Effector CD4-positive, alpha-beta T cell (primary cell): ENCODE measurements at places on chromosomes 13 and 19.

- DNase-seq: no peak
Measured at GRCh38 chr19:12278713-12279112, 16.0 kb downstream of the ZNF44 start.

- no peak for DNase-seq
Measured at GRCh38 chr19:19552798-19553197, 14.7 kb downstream of the CILP2 start.

- no peak for DNase-seq
Measured at GRCh38 chr13:99766641-99767045, 204.9 kb downstream of the ZIC5 start.

DNA sequence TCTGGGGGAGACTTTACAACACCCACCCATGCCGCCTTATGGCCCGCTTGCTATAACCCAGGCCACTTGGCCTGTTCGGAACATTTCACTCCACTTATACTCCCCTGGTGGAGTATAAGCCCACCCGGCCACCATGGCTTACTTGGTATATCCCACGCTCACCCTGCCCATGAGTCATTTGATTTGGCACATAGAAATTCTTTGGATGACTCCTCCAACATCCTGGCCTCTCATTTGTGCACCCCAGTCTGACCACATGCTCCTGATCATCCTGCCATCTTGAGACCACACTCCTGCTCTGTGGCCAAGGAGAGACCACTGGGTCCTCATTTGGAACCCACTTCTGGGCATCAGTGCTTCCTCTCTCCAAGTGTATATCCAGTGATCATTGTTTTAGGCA lies 5.2 kb downstream of the SPACA6 start:
- no peak for DNase-seq

- DNase-seq: no peak
Measured at GRCh38 chr13:100245104-100245503, 156.2 kb downstream of the PCCA start.

GRCh38 chr19:51091126-51091525 lies 8.4 kb upstream of the KLK14 start:
- no peak for DNase-seq

- no peak for DNase-seq
Measured at GRCh38 chr19:33668968-33669367, 47.2 kb downstream of the CHST8 start.

DNA sequence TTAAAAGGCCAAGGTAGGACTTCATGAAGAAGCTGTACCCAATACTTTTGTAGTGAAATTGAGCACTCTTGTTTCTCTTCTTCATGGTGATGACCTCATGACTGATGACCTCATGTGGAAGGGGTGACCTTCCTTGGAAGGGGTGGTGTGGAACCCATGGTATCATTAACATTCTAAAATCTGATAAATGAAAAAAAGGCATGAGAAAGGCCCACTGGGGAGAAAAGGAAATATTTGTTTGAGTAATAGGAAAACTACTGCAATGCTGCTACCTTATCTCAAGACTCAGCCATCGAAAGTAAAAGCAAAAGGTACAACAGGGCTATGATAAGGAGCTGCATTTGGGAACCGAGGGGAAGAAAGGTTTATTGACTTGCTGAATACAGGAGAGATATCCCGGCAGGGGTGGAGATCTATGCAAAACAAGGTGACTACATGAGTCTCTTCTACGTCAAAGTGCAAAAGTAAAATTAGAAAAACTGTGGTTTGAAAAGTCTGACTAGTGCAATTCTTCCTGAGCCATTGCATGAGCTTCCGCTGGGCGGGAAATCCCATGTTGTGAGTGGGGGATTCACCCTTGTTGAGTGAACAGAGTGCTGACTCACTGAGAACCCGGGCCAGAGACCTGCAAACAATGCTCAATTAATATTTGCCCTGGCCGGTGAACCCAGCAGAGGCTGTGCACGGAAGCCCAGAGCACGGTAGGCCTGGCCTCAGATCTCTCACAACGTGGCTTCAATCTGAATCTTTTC lies 138.9 kb upstream of the RFC3 start:
- DNase-seq: peak; percentile 35

DNA sequence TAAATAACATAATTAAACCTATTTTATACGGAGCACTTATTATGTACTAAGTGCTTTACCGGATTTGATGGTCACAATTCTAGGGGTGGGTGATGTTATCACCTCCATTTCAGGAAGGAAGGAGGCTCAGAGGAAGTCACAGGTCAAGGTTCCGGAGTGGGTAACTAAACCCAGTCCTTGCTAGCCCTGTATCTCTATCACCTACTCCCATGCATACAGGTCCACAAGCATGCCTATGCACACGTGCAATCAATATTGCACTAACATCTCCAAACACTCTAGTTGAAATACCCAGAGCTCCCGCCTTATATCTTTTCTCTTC lies 17.8 kb upstream of the FOSB start:
- peak; percentile 19 for DNase-seq

DNA sequence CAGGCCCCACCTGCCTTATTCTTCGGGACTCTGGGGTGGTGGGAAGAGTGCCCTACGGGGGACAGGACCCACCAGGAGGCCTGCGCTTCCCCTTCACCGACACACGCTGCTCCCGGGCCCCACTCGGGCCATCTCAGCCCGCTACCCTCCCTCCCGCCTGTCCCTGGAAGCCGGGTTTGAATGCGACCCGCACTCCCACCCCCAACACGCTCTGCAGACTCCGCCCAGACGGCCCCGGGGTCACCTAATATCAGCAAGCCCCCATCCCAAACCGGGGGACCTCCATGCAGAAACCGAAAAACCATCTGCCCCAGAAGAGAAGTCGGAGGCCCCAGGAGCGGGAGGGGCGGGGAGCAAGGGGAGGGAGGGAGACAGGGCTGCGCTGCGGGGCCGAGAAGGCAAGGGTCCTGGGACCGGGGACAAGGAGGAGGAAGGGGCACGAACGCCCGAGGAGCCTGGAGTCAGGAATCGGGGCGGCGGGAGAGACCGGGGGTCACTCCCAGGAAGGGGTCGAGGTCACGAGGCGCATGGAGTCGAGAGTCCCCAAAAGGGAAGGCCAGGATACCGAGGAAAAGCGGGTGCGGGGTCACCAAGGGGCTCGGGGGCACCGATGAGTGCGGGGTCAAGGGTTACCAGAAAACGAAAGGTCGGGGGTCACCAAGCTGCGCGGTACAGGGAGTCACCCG lies 766 bp downstream of the SBNO2 start:
- DNase-seq: no peak
